Sigmoid colon (tissue), 7 donors: ENCODE measurements at places on chromosomes 11 and 22. TPM values are rescaled to one million over a fixed set of nuclear protein-coding genes. Genes with fewer than 3 reads are reported as not detected.
A peak's percentile ranks its signal among the peaks of the same experiment; 100 is the strongest.

- DNase-seq: no peak
- no peaks in the 10 kb centered on the region for H3K27me3 ChIP-seq
- peak overlapping the region; percentile 14 for H3K27ac ChIP-seq
- H3K4me3 ChIP-seq: no peak overlapping the region
Observed at GRCh38 chr22:39471381-39472141, 14.7 kb downstream of the MGAT3 start.

DNA sequence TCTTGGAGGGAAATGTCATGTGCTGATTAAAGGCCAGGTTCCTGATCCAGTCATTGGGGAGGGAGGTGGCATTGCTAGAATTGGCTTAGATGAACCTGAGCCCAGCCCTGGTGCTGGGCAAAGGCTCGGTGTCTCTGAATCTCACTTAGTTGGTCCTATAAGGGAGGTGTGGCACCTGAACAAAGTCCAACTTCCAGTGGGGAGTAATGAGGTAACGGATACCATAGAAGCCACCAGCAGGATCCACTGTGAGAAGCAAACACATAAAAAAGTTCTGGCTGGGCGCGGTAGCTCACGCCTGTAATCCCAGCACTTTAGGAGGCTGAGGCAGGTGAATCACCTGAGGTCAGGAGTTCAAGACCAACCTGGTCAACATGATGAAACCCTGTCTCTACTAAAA, 26.6 kb downstream of the PRDM11 start:
- no peaks in the 10 kb centered on the region for H3K36me3 ChIP-seq
- DNase-seq: no peak
- no peaks in the 10 kb centered on the region for H3K27me3 ChIP-seq
- no peak overlapping the region for H3K27ac ChIP-seq
- no peak overlapping the region for H3K4me3 ChIP-seq

- H3K36me3 ChIP-seq: no peaks in the 10 kb centered on the region
- H3K4me3 ChIP-seq: no peak overlapping the region
- no peaks in the 10 kb centered on the region for H3K4me1 ChIP-seq
- no peaks in the 10 kb centered on the region for H3K27me3 ChIP-seq
- no peak for DNase-seq
- H3K27ac ChIP-seq: no peak overlapping the region
Observed at GRCh38 chr11:22466809-22467208, 128.6 kb downstream of the SLC17A6 start.

ZFP91 gene
- total RNA-seq: 77.4 TPM

CRYBB2 gene
- total RNA-seq: not detected

HINFP gene
- 26.8 TPM for total RNA-seq
